AG09309 (cell line): ENCODE measurements at places on chromosomes 1 and 21.

DNA sequence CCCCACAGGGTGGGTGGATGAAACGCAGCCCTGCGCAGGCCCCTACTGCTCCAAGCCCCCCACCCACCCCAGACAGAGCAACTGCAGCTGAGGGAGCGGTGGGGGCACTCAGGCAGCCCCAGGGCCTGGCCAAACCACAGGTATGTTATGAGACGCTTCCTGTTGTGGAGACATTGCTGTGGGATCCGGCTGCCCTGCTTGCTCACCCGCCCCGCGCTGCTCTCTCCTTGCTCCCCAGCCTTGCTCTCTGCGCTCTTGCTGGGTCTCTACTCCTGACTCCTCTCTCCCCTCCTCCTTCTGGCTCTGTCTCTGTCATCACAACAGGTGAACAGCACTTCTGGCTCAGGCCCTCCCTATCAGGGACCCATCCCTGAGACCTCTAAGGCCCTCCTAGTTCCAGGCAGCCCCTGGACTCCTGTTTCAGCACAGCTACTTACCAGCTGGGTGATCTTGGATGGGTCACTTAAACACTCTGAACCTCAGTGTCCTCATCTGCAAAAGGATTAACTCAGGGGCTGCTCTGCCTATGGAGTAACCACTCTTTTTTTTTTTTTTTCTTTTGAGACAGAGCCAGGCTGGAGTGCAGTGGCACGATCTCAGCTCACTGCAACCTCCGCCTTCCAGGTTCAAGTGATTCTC is 15.9 kb downstream of the COL8A2 start:
- peak; percentile 69 for DNase-seq

- DNase-seq, result no peak
These were observed 11.4 kb downstream of the SOX13 start for GRCh38 chr1:204084247-204084772.

DNA sequence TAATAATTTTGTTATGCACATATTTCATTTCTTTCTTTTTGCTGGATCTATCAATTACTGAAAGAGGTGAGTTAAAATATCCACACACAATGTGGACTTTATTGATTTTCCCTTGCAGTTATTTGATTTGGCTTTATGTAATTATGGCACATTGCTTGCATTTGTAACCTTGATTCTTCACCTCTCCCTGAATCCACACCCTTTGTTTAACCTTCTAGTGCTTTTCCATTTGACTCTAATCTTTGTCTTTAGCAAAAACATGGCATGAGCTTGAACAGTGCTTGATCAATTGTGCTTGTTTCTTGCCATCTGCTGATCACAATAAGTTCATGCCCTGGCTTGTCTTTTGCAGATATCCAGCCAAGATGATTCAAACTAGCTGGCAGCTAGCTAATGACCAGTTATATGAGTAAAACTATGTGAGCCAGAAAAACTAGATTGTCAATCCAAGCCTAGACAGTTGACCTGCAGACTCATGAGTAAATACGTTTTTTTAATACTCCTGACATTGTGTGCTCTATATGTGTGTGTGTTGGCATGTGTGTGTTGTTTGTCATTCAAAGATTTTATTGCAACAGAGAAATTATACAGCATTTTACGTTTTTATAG is 899.2 kb downstream of the NCAM2 start:
- DNase-seq, result no peak

- DNase-seq, result peak; percentile 90
These were observed 198.2 kb downstream of the GREM2 start for GRCh38 chr1:240413732-240414131.

DNA sequence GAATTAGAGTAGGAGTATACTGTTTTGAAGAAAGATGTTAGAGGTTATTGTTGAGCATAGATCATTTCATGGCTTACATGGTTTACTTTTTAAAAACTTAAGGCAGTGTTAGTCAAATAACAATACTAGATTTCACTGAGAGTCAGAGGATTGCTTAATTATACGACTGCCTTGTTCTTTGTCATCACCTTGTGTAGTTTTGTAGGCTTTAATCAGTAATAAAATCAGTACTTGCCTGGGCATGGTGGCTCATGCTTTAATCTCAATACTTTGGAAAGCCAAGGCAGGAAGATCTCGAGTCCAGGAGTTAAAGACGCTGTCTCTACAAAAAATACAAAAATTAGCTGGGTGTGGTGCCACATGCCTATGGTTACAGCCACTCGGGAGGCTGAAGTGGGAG is 41.3 kb upstream of the GPR52 start:
- no peak for DNase-seq
